Cardiac septum (tissue), 1 donor: ENCODE measurements at places on chromosomes 6 and 20. TPM values are rescaled to one million over a fixed set of nuclear protein-coding genes. Genes with fewer than 3 reads are reported as not detected.

AVP gene
- not detected for total RNA-seq

PTK7 gene
- 2.7 TPM for total RNA-seq

MPIG6B gene
- total RNA-seq, result 0.24 TPM

BPIFB4 gene
- not detected for total RNA-seq

- no peak for DNase-seq
These were observed 61.3 kb upstream of the MYLIP start for GRCh38 chr6:16067568-16067967.

- peak; percentile 39 for DNase-seq
These were observed 151.3 kb downstream of the DLL1 start for GRCh38 chr6:170139531-170139930.

GRCh38 chr6:54646951-54647664 is 199.5 kb upstream of the FAM83B start:
- DNase-seq, result no peak
